ENCODE measurements at places on chromosomes 2 and 18.

DNA sequence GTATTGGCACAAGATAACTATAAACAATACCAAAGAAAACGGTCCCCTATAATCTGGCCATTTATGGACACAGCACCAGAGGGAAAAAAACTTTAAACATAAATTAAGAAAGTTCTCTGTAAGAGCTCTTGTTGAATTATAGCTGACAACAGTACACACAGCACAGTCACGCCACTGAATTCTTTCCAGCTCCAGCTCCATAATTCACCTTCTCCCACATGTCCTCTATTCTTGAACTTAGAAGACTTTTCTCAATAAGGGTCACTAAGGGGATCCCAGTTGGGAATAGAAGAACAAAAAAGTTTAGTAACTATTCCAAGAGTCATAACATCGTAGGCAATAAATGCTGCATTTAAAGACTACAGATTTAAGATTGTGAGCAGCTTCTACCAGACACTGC is 124.6 kb upstream of the CYP1B1 start:
- no peak for DNase-seq

- no peak for DNase-seq
Measured at GRCh38 chr2:66753257-66753656, 318.3 kb downstream of the MEIS1 start.

DNA sequence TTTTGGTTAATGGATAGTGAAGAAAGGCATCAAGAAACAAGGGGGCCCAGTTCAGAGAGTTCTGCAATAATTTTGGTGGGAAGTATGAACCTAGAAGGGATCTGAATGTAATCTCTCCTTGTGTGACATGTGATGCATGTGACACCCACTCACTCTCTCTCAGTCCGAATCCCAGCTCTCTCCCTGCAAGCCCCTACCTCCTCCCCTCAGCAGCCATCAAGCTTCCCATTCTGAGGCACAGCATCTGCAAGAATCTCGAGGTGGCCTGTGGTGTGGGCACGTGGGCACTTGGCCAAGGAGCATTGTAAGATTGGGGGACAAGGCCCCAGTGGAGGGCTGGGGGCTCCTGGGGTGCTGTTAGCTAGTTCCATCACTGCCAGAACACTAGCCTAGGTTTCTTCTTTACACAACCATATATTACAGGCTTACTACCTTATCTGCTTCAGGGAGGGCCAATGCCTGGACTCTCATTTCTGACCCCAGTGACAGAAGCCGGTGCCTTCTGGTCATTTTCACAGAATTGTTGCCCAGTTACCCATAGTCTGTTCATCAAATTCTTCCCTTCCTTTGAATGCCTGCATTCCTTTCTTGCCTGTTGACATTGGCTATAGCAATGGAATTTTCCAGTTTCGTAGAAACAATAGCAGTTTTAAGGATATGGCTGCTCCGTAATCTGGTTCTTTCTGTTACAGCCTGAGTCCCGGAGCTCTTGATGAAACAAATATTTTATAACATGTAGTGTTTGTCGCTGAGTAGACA is 13.3 kb upstream of the LCLAT1 start:
- DNase-seq: no peak

GRCh38 chr2:173231042-173231441 is 123.6 kb upstream of the CDCA7 start:
- DNase-seq: peak; percentile 72

DNA sequence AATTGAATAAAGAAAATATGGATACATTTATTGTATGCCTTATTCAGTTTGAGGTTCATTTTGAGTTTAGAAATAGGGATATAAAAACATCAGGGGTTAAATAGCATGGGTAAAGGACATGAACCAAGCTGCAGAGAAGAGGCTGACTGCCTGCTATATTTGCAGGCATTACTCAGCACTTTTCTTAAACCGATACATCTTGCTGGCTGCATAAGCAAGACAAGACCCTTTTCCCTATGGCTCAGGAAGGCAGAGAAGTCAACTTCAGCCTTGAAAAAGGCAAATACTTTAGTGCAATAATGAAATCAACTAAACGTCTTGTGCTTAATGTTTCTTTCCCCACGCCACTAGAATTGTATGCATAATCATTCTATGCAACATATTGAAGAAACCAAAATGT is 36.4 kb downstream of the SCN1A start:
- DNase-seq: no peak

- no peak for DNase-seq
Measured at GRCh38 chr2:67726416-67726815, 329.3 kb downstream of the ETAA1 start.

- no peak for DNase-seq
Measured at GRCh38 chr2:45681675-45682074, 30.2 kb downstream of the PRKCE start.
